ENCODE measurements at places on chromosomes 11 and 22. TPM values are rescaled to one million over a fixed set of nuclear protein-coding genes. Genes with fewer than 3 reads are reported as not detected.
A peak's percentile ranks its signal among the peaks of the same experiment; 100 is the strongest.

Gene F2
- not detected for total RNA-seq

GRCh38 chr11:73048446-73048845, 93.7 kb downstream of the FCHSD2 start:
- no peak for DNase-seq
- no peak overlapping the region for H3K4me3 ChIP-seq
- peaks cover 3% of the 10 kb centered on the region for H3K36me3 ChIP-seq

DNA sequence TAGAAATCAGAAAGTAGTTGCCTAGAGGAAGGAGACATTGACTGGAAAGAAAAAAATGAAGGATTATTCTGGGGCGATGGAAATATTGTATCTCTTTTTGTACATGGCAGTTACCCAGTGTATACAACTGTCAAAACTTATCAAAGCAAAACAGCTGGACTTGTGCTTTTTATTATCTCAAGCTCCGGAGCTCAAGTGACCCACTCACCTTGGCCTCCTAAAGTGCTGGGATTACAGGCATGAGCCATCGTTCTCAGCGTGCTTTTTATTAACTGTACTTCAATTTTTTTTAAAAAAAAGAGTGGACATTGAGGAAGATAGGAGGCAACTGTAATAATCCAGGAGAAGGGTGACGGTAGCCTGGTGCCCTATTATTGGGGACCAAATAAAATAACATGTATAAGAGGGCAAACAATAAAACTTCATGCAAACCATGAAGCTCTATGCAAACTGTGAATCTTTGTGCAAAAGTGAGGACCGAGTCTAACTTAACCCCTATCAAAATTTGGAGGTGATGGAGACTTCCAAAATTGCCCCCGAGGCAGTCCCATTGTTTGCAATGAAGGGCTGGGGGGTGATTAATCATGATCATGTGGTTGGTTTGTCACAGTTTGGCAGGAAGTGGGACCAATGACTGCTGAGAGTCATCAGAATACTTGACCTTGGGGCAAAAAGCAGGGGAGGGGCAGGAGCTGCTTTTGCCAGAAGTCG, 23.5 kb downstream of the FZD4 start:
- peak overlapping the region; percentile 47 for H3K4me3 ChIP-seq
- no peak for DNase-seq
- no peaks in the 10 kb centered on the region for H3K36me3 ChIP-seq

Gene OR6A2
- 0.21 TPM for total RNA-seq

GRCh38 chr11:33027233-33027632, 11.6 kb downstream of the DEPDC7 start:
- H3K27me3 ChIP-seq = no peaks in the 10 kb centered on the region
- DNase-seq = no peak
- no peaks in the 10 kb centered on the region for H3K36me3 ChIP-seq
- no peak overlapping the region for H3K27ac ChIP-seq
- no peak overlapping the region for H3K4me3 ChIP-seq

DNA sequence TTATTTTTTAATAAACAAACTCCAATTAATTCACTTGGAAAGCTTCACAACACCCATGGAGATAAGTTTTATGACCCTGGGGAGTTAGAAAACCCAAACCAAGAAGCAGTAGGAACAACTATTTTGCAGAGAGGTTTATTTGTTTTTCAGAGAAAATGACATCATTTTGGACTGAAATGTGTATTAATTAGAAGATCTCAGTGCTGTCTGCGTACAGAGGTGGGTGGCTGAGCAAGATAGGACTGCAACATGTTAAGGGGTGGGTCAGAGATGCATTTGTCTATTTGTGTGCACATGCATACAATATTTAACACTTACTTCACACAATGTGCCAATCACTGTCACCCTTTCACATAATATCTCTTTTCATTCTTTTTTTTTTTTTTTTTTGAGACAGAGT, 1.1 kb downstream of the SCGB1A1 start:
- no peak overlapping the region for H3K4me3 ChIP-seq
- peaks cover 9% of the 10 kb centered on the region for H3K4me1 ChIP-seq
- peaks cover 23% of the 10 kb centered on the region for H3K27me3 ChIP-seq
- no peak overlapping the region for H3K27ac ChIP-seq
- DNase-seq = no peak
- H3K36me3 ChIP-seq = no peaks in the 10 kb centered on the region

- H3K4me1 ChIP-seq = peaks cover 34% of the 10 kb centered on the region
- no peaks in the 10 kb centered on the region for H3K27me3 ChIP-seq
- H3K27ac ChIP-seq = no peak overlapping the region
- no peak overlapping the region for H3K4me3 ChIP-seq
Measured at GRCh38 chr11:96237766-96238266, 105.2 kb downstream of the MAML2 start.

- H3K27me3 ChIP-seq = no peaks in the 10 kb centered on the region
- H3K4me3 ChIP-seq = no peak overlapping the region
- DNase-seq = no peak
- no peak overlapping the region for H3K27ac ChIP-seq
Measured at GRCh38 chr11:110973401-110973980, 261.3 kb upstream of the ARHGAP20 start.

DNA sequence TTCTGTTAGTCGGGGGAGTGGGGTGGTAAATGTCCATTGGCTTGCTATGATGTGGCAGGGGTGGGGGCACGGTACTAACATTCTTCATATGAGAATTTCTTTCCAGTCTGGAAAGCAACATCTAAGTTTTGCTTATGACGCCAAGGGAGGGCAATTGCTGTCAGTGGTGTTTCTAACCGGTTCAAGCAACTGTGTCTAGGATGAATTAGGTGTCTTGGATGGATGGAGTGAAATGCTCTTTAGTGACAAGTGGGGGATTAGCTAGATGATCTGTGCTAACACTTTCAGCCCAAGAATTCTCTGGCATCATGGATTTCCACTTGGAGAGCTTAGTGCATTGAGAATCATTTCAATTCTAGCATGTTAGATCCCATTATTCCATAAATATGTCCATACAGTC, 262.6 kb upstream of the SORL1-AS1 start:
- no peak overlapping the region for H3K27ac ChIP-seq
- no peak for DNase-seq
- H3K36me3 ChIP-seq = peaks cover 7% of the 10 kb centered on the region
- H3K27me3 ChIP-seq = no peaks in the 10 kb centered on the region

Gene VPREB3
- total RNA-seq = not detected

DNA sequence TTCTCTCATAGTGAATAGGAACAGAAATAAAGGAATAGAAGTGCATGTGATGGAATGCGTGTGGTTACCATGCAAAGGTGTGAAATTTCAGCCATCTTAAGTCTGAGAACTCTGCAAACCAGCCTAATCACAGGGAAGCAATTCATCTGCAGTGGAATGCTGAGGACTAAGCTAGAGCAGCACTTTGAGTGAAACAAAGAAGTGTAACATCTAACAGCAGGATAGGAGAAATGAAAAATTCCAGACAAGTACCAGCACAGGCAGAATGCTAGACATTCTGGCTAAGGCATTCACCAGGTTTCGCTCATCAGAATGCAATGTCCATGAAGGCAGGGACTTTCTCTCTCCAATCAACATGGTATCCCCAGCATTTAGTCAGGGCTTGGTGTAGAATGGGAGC, 41.2 kb upstream of the SLC36A4 start:
- no peak overlapping the region for H3K27ac ChIP-seq
- no peaks in the 10 kb centered on the region for H3K36me3 ChIP-seq
- no peak overlapping the region for H3K4me3 ChIP-seq
- H3K4me1 ChIP-seq = no peaks in the 10 kb centered on the region

Gene POTEH
- total RNA-seq = not detected

Gene PATE4
- not detected for total RNA-seq

- no peak for DNase-seq
- H3K27ac ChIP-seq = no peak overlapping the region
- peaks cover 9% of the 10 kb centered on the region for H3K4me1 ChIP-seq
- no peaks in the 10 kb centered on the region for H3K36me3 ChIP-seq
- H3K27me3 ChIP-seq = peaks cover 3% of the 10 kb centered on the region
Measured at GRCh38 chr22:26857169-26857568, 199.8 kb downstream of the MIAT start.

DNA sequence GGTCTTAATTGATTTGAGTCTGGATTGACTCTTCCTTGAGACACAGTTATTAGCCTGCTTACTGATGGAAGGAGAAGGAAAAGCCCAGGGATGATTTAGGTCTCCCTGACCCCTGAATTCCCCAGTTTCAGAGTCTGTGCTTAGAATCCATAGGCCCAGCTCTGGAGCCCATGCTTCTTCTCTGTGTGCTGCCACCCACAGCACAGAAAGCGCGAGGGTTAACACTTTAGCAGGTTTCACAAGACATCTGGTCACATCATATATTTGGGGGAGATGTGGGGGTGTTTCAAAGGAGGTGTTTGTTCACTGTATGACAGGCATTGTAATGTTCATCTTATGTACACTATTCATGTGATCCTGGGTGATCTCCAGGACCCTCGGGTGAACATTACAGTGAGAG, 107.0 kb downstream of the PPP6R3 start:
- peaks cover 26% of the 10 kb centered on the region for H3K36me3 ChIP-seq
- H3K4me3 ChIP-seq = no peak overlapping the region
- H3K27ac ChIP-seq = no peak overlapping the region
- H3K4me1 ChIP-seq = no peaks in the 10 kb centered on the region
- no peaks in the 10 kb centered on the region for H3K27me3 ChIP-seq
- DNase-seq = no peak

- no peak overlapping the region for H3K4me3 ChIP-seq
- no peak overlapping the region for H3K27ac ChIP-seq
- no peaks in the 10 kb centered on the region for H3K4me1 ChIP-seq
- no peaks in the 10 kb centered on the region for H3K36me3 ChIP-seq
Measured at GRCh38 chr11:131498631-131499160, 128.3 kb downstream of the NTM start.

Gene FOLR2
- not detected for total RNA-seq

Gene C11orf54
- 25.7 TPM for total RNA-seq

Gene OSBP2
- total RNA-seq = 2.8 TPM

- no peak overlapping the region for H3K4me3 ChIP-seq
- H3K27ac ChIP-seq = no peak overlapping the region
- H3K27me3 ChIP-seq = no peaks in the 10 kb centered on the region
- H3K36me3 ChIP-seq = peaks cover 12% of the 10 kb centered on the region
Measured at GRCh38 chr11:100619484-100619883, 67.6 kb upstream of the ARHGAP42 start.

Gene GLYATL1
- 2.7 TPM for total RNA-seq

GRCh38 chr22:27115816-27116256, 458.4 kb downstream of the MIAT start:
- H3K27me3 ChIP-seq = no peaks in the 10 kb centered on the region
- no peak for DNase-seq
- H3K27ac ChIP-seq = no peak overlapping the region
- H3K4me3 ChIP-seq = no peak overlapping the region

Gene PLAAT3
- 4.3 TPM for total RNA-seq

Gene DTX4
- 129 TPM for total RNA-seq

GRCh38 chr22:45211435-45211834, 29.3 kb downstream of the KIAA0930 start:
- DNase-seq = no peak
- H3K4me3 ChIP-seq = no peak overlapping the region
- no peaks in the 10 kb centered on the region for H3K27me3 ChIP-seq

DNA sequence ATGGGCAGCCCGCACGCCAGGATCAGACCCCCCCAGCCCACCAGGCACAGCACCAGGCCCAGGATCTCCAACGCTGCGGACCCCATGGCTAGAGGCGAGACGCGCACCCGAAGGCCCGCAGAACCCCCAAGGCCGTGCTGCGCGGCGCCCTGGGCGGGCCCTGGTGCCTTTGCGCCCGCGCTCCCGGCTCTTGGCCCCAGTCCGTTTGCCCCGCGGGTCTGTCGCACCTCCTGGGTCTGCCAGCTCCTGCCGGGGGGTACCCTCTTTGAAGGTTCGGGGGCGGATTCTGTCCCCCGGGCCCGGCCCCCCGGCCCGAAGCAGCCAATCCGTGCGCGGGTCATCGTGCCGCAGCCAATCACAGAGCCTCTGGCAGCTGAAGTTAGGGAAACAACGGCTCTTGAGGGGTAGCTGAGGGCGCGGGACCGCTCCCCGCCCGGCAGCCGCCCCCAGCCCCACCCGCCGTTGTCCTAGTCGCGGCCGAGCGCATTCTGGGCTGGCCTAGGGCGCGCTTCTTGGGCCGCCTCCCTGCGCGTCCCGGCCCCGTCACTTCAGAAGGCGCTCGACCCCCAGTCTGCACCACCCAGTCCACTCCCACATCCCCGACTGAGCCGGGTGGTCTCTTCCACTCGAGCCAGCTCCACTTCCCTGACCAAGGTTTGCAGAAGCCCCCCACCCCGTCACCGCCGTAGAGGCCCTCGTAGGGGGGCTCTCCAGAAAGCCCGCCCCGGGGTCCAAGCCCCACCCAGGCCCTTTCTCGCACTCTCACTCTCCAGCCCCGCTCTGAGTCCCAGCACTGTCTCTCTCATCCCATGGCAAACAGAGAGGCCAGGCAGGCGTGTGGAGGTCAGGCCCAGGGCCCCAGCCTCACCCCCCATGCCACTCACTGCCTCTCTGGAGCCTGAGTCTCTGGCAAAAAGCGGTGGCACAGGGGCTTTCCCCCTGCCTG, at the start of gene CLDN5:
Gene CLDN5, minus strand, starts transcription at position 241 of the 946 bp plus-strand sequence. Its CDS starts 155 bp downstream, at position 86.
- peaks cover 52% of the 10 kb centered on the region for H3K27me3 ChIP-seq
- H3K36me3 ChIP-seq = no peaks in the 10 kb centered on the region
- peak within 1 kb of the TSS; percentile 83 for H3K4me3 ChIP-seq
- DNase-seq = no peak

- DNase-seq = no peak
- H3K4me1 ChIP-seq = no peaks in the 10 kb centered on the region
- no peak overlapping the region for H3K4me3 ChIP-seq
- peaks cover 7% of the 10 kb centered on the region for H3K36me3 ChIP-seq
Measured at GRCh38 chr11:124961972-124962609, 8.1 kb downstream of the CCDC15 start.

Gene JHY
- total RNA-seq = 2.3 TPM

Gene CCDC117
- total RNA-seq = 36.5 TPM

GRCh38 chr11:72750556-72751115, 1.6 kb downstream of the ARAP1 start:
- H3K27ac ChIP-seq = no peak overlapping the region
- no peaks in the 10 kb centered on the region for H3K27me3 ChIP-seq
- peak overlapping the region; percentile 86 for H3K4me3 ChIP-seq
- DNase-seq = no peak
- H3K36me3 ChIP-seq = no peaks in the 10 kb centered on the region
- H3K4me1 ChIP-seq = peaks cover 42% of the 10 kb centered on the region

- no peaks in the 10 kb centered on the region for H3K36me3 ChIP-seq
Measured at GRCh38 chr11:2888266-2888968, 2.8 kb upstream of the CDKN1C start.

- peaks cover 6% of the 10 kb centered on the region for H3K36me3 ChIP-seq
- peak overlapping the region; percentile 97 for H3K27ac ChIP-seq
- peaks cover 5% of the 10 kb centered on the region for H3K27me3 ChIP-seq
- DNase-seq = no peak
- peaks cover 43% of the 10 kb centered on the region for H3K4me1 ChIP-seq
Measured at GRCh38 chr11:66345316-66345649, 379 bp upstream of the BRMS1 start.
